ENCODE measurements at places on chromosomes 2 and 18.

GRCh38 chr2:24238158-24238557 lies 63.3 kb downstream of the FAM228A start:
- no peak for DNase-seq

GRCh38 chr18:61860302-61860701 lies 32.5 kb downstream of the RNF152 start:
- no peak for DNase-seq

GRCh38 chr2:54628418-54628817 lies 95.0 kb upstream of the EML6 start:
- no peak for DNase-seq

- no peak for DNase-seq
Observed at GRCh38 chr18:23523429-23524212, 20.3 kb downstream of the RMC1 start.

GRCh38 chr2:32553829-32554432 lies 73.9 kb upstream of the TTC27 start:
- peak; percentile 29 for DNase-seq

GRCh38 chr2:117933884-117934354 lies 80.0 kb downstream of the CCDC93 start:
- DNase-seq = no peak

- DNase-seq = no peak
Observed at GRCh38 chr2:8141079-8141707, 540.7 kb upstream of the ID2 start.

- DNase-seq = no peak
Observed at GRCh38 chr2:61255580-61256437, 93.8 kb downstream of the C2orf74 start.

DNA sequence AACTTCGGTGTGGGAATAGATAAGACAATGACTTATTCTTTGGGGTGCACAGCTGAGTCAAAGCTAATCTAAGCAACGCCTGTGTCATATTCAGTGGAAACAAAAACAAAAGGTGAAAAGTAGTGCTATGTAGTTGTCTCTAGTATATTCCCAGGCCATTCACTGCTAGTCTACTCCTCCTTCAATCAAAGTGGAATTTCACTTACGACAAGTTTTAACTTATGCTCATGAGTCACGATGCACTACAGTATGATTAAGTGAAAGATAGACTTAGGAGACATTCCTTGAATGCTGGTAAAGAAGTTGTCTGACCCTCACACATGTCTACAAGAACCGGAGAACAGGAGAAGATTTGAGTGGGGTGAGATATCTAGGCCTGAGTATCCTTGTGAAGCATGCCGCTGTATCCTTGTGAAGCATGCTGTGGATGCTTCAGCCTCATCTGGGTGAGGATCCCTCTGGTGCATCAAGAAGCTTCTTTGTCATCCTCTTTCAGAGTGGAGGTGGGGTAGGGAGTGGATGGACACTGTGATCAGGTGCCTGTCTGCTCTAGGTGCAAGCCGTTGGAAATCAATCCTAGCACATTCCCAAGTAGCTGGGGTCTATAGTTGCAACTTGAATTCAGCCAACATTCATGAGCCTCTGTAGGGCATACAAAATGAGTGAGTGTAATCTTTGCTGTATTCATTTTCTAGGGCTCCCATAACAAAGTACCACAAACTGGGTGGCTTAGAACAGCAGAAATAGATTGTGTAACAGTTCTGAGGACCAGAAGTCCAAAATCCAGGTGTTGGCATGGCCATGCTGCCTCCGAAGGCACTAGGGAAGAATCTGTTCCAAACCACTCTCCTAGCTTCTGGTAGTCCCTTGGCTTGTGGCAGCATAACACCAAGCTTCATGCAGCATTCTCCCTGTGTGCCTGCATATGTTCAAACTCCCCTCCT lies 173.5 kb upstream of the FN1 start:
- DNase-seq = no peak

- DNase-seq = no peak
Observed at GRCh38 chr2:73373344-73373743, 12.3 kb upstream of the ALMS1 start.

DNA sequence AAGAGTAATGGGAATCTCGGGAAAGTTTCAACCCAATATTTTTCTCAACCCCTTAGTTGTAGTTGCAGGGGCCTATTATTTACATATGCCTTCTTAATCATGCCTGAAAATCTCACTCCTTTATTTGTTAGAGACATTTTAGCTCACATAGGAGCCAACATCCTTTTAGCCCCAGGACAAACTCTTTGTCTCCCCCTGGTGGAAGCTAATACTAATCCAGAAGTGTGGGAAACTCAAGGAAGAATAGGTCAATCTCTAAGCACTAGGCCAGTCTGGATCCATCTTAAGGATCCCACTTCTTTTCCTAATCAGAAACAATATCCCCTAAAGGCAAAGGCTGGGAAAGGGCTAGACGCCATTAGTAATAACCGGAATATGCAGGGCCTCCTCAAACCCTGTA lies 550.9 kb upstream of the PKDCC start:
- no peak for DNase-seq

DNA sequence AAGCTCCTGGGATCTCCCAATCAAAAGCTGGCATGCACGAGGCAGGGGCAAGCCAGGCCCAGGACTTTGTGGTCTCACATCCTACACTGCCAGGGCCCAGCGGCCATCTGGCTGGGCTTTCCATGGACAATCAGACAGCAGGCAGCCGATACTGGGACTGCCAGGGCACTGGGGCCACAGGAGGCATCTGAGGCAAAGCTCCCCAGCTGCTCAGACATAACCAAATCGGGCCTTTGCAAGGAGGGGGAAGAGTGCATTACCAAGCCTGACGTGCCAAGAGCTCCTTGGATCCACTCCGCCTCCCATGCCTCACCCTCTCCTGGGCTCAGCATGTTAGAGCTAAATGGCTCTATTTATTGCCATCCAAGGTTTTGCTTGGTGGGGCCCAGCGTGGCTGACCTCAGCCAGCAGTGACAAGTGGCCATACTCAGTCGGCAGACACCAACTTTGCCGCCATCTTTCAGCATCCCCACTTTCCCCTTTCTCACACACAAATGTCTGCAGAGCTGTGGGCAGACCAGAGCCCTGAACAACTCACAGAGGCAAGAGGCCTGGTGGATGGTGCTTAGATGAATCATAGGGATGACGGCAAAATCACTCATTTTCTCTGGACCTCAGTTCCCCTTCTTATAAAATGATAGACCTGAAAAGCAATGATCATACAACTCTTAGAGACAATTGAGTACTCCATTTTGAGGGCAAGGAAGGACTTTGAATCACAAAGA lies 200.8 kb downstream of the TTC32 start:
- DNase-seq = no peak

DNA sequence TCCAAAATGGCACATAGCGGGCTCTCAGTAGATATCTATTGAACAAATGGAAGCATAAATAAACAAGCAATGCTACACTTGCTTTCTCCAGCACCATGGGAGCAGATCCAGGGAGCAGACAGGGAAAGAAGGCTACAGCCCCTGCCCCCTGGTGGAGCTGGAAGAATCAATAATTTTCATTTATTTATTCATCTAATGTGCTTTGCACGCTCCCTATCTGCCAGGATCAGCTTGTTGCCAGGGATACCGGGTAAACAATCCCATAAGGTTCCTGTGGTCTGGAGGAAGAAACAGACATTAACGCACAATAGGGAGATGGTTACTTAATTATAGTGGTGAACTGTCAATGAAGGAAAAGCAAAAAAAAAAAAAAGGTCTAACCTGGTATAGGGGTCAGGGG lies 40.1 kb upstream of the CLASP1 start:
- DNase-seq = no peak

DNA sequence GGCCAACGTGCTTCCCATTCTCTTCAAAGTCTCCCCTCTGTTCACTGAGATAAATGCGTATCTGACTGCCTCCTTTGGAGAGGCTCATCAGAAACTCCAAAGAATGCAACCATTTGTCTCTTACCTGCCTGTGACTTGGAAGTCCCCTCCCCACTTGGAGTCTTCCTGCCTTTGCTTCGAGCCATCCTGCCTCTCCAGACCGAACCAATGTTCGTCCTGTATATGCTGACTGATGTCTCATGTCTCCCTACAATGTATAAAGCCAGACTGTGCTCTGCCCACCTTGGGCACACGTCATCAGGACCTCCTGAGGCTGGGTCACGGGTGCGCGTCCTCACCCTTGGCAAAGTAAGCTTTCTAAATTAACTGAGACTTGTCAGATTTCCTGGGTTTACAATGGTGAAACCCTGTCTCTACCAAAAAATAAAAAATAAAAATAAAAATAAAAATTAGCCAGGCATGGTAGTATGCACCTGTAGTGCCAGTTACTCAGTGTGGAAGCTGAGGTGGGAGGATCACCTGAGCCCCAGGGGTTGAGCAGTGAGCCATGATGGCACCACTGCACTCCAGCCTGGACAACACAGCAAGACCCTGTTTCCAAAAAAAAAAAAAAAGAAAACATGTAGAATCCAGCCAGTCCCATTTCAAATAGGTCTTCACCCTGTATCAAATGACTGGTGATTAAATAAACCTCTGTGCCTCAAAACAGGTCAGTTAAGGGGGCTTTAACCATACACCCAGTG lies 29.0 kb downstream of the HDLBP start:
- DNase-seq = no peak

- DNase-seq = no peak
Observed at GRCh38 chr2:199364153-199364552, 93.6 kb downstream of the SATB2 start.

DNA sequence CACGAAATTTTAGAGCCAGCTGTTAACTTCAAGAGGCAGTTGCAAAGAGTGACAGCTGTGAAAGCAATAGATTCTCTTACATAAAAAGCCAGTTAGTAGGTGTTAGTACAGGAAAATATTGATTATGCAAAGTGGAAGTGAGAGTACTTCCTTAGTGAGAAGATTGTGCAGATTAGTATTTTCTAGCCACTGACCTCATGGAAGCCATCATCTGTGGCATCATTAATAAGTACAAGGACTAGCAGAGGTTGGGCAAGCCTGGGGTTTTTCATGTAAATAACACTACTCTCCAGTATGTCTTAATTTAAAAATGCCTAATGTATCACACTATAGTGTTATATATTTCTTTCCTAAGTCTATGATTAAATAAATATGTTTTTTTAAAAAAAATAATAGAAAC lies 166.2 kb upstream of the DTNA start:
- no peak for DNase-seq

DNA sequence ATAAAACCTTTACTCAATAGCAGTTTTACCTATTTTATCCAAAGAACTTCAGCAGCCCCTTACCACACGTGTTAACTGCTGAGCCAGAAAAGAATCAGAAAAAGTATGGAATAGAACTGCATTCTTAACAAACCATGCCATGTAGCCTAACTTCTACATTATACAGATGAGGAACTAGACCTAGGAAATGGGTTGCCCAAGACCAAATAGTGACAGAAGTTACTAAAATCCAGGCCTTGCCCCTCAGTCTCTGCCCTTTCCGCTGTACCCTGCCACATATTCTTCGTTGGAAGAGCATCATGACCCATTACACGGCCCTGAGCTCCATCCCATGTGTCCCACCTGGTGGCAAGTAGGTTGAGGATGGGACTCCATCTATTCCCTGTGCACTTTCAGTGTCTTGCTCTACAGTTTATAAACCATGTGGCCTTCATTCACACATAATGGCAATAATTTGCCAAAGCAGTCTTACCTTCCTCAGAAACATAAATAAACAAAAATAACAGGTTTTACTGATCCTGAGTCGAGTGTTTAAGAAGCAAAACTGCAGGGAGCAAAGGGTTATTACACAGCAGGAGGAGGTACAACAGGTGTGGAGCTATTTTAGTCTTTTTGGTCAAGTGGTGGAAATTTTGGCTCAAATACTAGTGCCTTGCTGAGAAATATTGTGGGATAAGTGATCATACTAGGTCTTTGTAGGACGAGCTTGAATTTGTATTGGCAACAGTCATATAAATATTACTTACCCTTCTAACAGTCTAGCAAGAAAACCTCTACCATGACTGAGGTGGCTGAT lies 46.5 kb downstream of the HNRNPLL start:
- no peak for DNase-seq

- no peak for DNase-seq
Observed at GRCh38 chr2:132937629-132938028, 267.6 kb upstream of the LYPD1 start.

DNA sequence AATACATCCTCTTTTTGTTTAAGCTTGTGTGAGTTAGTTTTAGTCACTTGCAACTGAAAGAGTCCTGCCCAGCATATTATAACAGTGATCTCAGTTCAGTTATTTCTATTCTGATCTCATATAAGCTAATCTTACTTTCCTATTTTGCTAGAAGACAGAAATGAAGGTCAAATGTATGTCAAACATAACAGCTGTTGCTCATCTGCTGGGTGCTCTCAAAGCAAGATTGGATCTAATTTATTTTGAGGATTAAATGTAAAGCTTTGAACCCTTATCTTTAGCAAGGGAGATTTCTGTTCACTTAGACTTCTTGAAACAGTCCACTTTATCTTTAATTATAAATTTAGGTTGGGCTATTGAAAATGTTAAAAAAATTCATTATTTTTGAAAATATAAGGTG lies 31.2 kb downstream of the CRYGD start:
- no peak for DNase-seq

GRCh38 chr2:199933466-199933865 lies 21.8 kb downstream of the TYW5 start:
- peak; percentile 29 for DNase-seq

GRCh38 chr2:26897807-26898479 lies 50.0 kb downstream of the DPYSL5 start:
- no peak for DNase-seq

- DNase-seq = no peak
Observed at GRCh38 chr2:152449578-152449977, 114.6 kb downstream of the FMNL2 start.

GRCh38 chr18:34086370-34086769 lies 138.3 kb downstream of the NOL4 start:
- no peak for DNase-seq

All from T-helper 1 cell (primary cell).